ENCODE measurements at places on chromosomes 3 and 15.

- no peak for DNase-seq
These were observed 31.1 kb downstream of the PLXND1 start for GRCh38 chr3:129575233-129575996.

- no peak for DNase-seq
These were observed 118.9 kb upstream of the MBNL1 start for GRCh38 chr3:152149832-152150231.

DNA sequence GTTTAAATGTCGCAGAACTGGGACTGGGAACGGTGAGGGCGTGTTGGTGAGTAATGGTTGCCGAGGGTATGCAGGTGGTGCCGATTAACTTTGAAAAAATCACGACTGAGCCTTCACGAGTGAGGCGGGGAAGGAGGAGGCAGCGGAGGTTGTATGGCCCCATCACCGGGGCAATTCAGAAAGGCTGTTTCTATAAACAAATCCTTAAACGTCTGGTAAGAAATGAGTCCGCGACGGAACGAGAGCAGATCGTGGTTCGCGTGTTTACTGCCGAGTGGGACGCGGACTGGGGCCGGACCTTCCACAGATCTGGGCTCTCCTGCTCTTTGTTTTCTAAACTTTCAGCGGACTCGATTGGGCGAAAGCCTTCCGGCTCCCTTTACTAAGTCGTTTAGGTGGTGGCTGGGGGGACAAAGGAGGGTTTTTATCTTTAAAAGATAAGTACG, 2.7 kb downstream of the IGF1R start:
- DNase-seq: no peak

- no peak for DNase-seq
These were observed 55.1 kb upstream of the SLC25A26 start for GRCh38 chr3:66165660-66166059.

GRCh38 chr3:177729956-177730681, 532.8 kb upstream of the TBL1XR1 start:
- no peak for DNase-seq

- no peak for DNase-seq
These were observed 79.1 kb downstream of the VGLL4 start for GRCh38 chr3:11564577-11565001.

Measured in D721Med (cell line).